Calu3 (cell line): ENCODE measurements at places on chromosomes 1 and 21. TPM values are rescaled to one million over a fixed set of nuclear protein-coding genes. Genes with fewer than 3 reads are reported as not detected.

- no peak for DNase-seq
Measured at GRCh38 chr1:159826441-159827101, at the start of gene SLAMF8. Gene SLAMF8 (plus strand): TSS chr1:159826873. CDS start chr1:159826899, 26 bp downstream.

GRCh38 chr1:240843798-240844197, 231.8 kb upstream of the GREM2 start:
- no peak for DNase-seq

DNA sequence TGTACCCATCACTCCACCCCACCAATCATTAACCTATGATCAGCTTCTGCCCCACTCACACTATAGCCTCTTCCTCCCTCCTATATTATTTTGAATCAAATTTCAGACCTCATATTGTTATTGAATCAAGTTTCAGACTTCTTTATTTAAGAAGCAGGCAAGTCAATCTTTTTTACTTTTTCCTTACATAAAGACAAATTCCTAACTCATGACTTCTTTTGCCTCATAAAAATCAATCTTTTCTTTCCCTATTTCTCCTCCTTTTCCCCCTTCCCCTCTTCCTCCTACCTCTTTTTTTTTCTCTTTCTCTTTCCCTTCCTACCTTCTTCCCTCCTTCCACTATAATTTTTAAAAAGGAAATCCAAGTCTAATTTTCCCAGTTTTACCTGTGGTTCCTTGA, 4.3 kb upstream of the RWDD3 start:
- DNase-seq, result no peak

- peak; percentile 2 for DNase-seq
Measured at GRCh38 chr21:25733859-25734653, 648 bp downstream of the ATP5PF start.

DNA sequence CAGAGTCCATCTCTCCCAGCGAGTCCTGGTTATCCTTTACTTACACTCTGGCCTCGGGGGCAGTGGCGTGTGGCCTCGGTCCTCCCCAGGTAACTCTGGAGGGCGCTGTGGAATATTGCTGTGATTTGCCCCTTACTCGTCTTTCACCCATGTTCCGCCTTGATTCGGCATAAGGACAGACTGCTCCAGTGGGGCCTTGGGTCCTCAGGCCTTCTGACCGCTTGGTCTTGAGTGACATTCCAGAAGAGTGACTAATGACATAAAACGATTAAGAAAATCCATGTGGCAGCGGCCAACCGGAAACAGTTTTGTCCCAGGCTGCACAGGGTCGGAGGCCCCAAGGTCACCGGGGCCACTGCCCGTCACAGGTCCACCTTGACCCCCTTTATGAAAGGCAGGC, 11.0 kb downstream of the ICMT start:
- no peak for DNase-seq

- DNase-seq, result no peak
Measured at GRCh38 chr1:25113086-25113485, 119.2 kb downstream of the SYF2 start.

The KRTAP13-2 gene
- total RNA-seq, result not detected in 2 replicates

The OXCT2 gene
- total RNA-seq, result 1.0 and 1.3 TPM in 2 replicates

The B3GALT2 gene
- total RNA-seq, result not detected in 2 replicates

The AIM2 gene
- not detected in 2 replicates for total RNA-seq

The MANEAL gene
- total RNA-seq, result 28.1 and 28.6 TPM in 2 replicates
